ENCODE measurements at places on chromosomes 12 and 14.

- no peak for DNase-seq
These were observed 4.6 kb downstream of the KIF26A start for GRCh38 chr14:104142946-104143470.

- no peak for DNase-seq
These were observed 15.8 kb upstream of the HNF1A start for GRCh38 chr12:120962532-120963020.

DNA sequence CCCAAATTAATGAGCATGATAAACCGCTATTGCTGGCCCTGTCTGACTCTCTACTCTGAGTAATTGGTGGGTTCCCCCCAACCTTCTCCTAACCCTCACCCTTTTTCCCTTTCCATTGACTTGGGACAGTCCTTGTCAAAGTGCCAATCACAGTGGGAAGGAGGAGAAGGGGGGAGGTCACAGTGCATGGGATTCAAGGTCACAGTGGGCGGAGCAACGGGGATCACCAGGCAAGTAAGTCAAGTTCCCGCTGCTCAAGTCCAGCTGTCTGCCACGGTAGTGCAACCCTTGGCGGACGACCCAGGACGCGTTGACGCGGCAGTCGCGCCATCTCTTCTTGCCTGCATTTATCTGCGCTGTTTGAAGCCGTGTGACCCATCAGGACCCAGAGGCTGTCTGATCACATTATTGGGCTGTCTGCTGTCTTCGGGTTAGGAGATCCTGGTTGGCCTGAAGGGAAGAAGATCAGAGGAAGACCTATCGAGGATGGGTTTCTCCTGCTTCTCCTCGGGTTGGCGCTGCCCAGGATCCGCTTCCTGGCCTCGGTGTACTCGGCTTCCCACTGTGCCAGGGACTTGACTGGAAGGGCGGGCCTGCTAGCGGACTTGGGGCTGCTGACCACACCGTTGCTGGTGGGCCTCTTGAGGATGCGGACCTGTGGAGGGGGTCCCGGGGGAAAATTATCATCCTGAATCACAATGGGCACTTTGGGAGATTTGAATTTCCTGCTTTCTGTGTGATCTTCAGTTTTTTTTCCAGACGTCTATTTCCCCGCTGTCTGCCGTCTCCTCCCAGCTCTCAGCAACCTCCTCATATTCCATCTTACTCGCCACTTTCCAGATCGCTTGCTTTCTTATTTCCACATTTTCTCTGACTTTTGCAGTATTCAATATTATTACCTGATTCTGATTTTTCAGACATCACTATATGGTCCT lies 3.1 kb upstream of the MDM2 start:
- no peak for DNase-seq

DNA sequence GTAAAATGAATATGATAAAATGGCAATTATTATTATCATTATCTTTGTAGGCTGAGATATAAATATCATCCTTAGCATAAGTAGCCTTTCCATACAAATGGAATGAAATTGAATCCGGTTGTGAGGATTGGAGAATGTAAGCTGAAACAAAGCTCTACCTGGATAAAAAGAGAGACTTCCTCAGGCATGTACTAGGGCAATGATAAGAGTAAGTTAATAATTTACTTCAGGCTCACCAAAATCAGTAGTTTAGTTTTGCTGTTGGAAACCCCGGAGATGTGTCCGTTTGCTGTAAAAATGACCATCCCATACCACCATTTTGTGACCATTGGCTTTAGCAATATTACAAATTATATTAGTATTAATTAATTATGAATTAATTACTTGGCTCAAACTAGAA lies 96.3 kb downstream of the C12orf75 start:
- DNase-seq, result no peak

- DNase-seq, result no peak
These were observed 11.8 kb downstream of the DNM1L start for GRCh38 chr12:32690927-32691326.

All from thoracic aorta (tissue), 2 donors.